ENCODE measurements at places on chromosomes 1 and 21.

- H3K27ac ChIP-seq = no peak overlapping the region
- no peaks in the 10 kb centered on the region for H3K36me3 ChIP-seq
- H3K4me1 ChIP-seq = peaks cover 5% of the 10 kb centered on the region
- peak; percentile 9 for DNase-seq
- H3K4me3 ChIP-seq = no peak overlapping the region
- peaks cover 26% of the 10 kb centered on the region for H3K27me3 ChIP-seq
Observed at GRCh38 chr1:228008391-228009115, 1.8 kb downstream of the WNT3A start.

DNA sequence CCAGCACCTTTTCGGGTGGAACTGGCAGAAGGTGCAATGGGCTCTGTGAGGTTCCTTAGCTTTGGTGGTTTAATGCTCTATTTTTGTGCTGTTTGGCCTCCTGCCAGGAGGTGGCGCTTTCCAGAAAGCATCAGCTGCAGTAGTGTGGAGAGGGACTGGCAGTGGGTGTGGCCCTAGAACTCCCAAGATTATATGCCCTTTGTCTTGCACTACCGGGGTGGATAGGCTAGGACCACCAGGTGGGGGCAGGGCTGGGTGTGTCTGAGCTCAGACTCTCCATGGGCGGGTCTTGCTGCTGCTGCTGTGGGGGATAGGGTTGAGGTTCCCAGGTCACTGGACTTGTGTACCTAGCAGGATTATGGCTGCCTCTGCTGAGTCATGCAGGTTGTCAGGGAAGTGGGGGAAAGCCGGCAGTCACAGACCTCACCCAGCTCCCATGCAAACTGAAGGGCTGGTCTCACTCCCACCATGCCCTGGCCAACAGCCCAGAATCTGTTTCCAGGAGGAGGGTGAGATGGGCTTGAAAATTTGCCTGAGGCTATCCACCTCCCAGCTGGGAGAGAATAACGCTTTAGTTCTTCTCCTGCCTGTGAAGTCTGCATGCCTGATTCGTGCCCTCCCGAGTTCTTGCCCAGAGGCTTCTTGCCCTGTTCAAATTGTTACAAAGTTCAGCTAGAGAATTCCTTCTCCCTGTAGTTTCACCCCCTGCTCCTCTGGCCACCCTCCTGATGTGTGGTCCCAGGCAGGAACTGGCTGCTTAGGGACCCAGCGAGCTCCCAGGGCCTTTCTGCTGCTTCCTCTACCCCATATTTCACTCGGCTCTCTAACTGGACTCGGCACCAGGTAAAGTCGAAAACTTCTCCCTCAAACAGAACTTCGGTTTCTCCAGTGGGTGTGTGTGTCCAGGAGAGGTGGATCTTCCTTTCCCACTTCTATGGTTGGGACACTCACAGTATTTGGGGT, 76.5 kb upstream of the BTG3 start:
- DNase-seq = no peak
- H3K27ac ChIP-seq = no peak overlapping the region
- no peak overlapping the region for H3K4me3 ChIP-seq

DNA sequence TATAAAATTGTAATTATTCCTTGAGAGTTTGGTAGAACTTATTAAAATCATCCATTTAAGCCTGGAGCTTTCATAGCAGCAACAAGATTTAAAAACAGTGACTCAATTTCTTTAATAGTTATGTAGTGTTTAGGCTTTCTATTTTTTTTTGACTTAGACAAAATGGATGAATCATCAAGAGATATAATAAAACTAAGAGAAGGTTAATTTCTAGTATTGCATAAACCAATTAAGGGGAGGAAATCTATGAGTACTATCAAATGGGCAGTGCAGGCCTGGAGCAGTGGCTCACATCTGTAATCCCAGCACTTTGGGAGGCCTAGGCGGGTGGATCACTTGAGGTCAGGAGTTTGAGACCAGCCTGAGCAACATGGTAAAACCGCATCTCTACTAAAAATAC, 416.3 kb upstream of the USP24 start:
- no peaks in the 10 kb centered on the region for H3K36me3 ChIP-seq
- no peaks in the 10 kb centered on the region for H3K4me1 ChIP-seq
- H3K27ac ChIP-seq = no peak overlapping the region
- no peak for DNase-seq
- H3K4me3 ChIP-seq = no peak overlapping the region

GRCh38 chr1:246355411-246356230, 151.5 kb downstream of the SMYD3 start:
- H3K4me1 ChIP-seq = no peaks in the 10 kb centered on the region
- H3K27me3 ChIP-seq = no peaks in the 10 kb centered on the region
- no peak overlapping the region for H3K27ac ChIP-seq
- H3K36me3 ChIP-seq = no peaks in the 10 kb centered on the region
- no peak overlapping the region for H3K4me3 ChIP-seq
- DNase-seq = no peak

DNA sequence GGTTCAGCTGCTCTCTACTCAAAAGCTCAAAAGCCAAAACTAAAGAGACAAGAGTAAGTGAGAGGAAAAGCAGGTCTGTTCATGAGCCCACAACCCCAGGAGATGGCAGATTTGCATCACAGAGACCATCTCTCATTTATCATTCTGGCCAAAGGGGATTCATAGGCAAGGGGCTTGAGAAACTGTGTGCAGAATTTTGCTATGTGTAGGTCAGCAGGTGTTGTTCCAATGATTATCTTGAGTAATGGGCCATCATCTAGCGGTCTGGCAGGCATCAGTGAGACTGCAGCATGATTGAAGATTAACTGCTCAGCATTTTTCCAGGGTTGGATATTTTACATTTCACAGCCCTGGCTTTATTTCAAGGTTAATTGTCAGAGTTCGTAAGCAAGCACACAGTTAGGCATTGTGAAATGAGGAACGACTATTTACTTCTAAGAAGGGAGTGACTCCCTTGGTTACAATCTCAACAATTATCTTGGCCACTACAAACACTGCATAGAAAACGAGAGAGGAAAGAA, 1204.6 kb upstream of the TMPRSS15 start:
- no peak overlapping the region for H3K4me3 ChIP-seq
- DNase-seq = no peak
- H3K27me3 ChIP-seq = no peaks in the 10 kb centered on the region
- no peak overlapping the region for H3K27ac ChIP-seq
- no peaks in the 10 kb centered on the region for H3K36me3 ChIP-seq

- H3K4me3 ChIP-seq = no peak overlapping the region
- DNase-seq = no peak
- H3K4me1 ChIP-seq = no peaks in the 10 kb centered on the region
- H3K36me3 ChIP-seq = no peaks in the 10 kb centered on the region
Observed at GRCh38 chr1:168697356-168698126, 31.5 kb downstream of the DPT start.

DNA sequence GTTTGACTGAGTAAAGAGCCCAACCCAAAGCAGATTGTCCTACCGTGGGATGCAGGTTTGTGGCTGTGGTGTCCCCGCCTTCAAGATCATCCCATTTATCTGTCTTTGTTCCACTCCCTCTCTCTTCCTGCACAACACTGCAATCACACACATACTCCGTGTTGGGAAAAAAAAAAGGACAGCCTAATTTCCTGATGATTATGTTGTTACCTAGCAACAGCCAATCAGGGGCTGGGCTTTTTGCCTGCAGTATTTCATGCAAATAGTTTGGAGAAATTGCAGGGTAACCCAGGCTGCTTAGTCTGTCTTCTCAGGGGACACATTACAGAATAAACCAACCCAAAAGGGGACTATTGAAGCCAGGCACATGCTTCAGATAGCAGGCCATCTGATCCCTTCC, 38.3 kb downstream of the PHC2 start:
- no peaks in the 10 kb centered on the region for H3K27me3 ChIP-seq
- no peaks in the 10 kb centered on the region for H3K36me3 ChIP-seq
- no peak for DNase-seq
- no peak overlapping the region for H3K27ac ChIP-seq

DNA sequence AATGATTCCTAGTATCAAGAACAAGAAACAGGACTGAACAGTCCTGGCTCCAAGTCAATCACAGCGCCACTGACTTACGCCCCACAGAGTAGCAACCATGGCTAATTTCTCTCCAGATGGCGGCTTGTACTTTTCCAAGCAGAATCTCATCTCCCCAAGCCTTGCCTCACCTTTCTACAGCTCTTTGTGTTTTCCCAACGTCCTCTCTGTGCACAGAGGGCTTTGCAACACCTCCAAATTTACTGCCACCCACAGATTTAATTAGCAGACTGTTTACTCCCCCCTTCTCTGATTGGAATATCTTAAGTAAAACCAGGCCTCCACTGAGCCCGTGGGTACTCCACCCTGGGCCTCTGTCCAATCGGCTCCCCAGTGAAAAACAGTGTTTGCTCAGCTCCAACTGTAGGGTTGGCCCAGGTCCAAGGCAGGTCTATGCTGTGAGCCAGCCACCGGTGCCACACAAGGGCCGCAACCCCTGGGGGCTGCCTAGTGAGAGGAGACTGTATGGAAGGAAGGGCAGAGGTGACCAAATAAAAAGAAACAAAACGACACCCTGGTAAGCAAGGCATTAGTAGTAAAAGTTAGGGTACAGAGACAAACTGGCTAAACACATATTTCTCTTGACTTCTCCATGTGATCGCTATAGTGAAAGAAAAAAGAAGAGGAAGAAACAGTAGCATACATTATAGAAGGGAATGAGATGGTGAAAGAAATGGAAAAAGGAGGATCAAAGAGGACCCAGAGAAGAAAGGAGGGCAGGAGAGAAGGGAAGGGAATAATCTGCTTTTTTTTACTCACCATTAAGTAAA, 128.4 kb upstream of the SOD1 start:
- H3K36me3 ChIP-seq = no peaks in the 10 kb centered on the region
- no peaks in the 10 kb centered on the region for H3K4me1 ChIP-seq
- no peak overlapping the region for H3K27ac ChIP-seq
- H3K27me3 ChIP-seq = no peaks in the 10 kb centered on the region

- H3K4me1 ChIP-seq = no peaks in the 10 kb centered on the region
- H3K4me3 ChIP-seq = no peak overlapping the region
- no peak overlapping the region for H3K27ac ChIP-seq
- H3K36me3 ChIP-seq = no peaks in the 10 kb centered on the region
- no peaks in the 10 kb centered on the region for H3K27me3 ChIP-seq
Observed at GRCh38 chr1:246176126-246177024, 330.7 kb downstream of the SMYD3 start.

DNA sequence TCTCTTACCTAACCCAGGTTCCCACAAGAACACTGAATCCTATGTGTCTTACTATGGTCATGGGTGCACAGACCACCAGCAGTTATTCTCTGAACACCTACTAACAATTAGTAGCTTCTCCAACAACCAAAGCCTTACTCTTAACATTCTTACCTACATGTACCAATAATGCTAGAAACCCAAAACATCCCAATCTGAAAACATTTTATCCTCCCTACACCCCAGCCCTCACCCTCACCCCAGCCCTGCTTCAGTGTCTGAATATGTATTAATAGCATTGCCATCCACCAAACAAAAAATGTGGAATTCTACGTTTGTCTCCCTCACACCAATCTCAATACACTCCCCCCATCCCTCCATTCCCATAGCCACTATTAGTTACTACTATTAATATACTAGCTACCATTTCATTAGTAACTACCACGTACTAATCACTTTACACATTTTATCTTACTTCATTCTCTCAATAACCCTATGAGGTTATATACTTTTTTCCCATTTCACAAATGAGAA, 2.6 kb downstream of the TRIM33 start:
- H3K27me3 ChIP-seq = no peaks in the 10 kb centered on the region
- H3K27ac ChIP-seq = no peak overlapping the region
- H3K4me1 ChIP-seq = no peaks in the 10 kb centered on the region
- H3K4me3 ChIP-seq = no peak overlapping the region

- no peak for DNase-seq
- peaks cover 7% of the 10 kb centered on the region for H3K36me3 ChIP-seq
- H3K27me3 ChIP-seq = no peaks in the 10 kb centered on the region
- peak overlapping the region; percentile 35 for H3K4me3 ChIP-seq
- H3K4me1 ChIP-seq = peaks cover 15% of the 10 kb centered on the region
Observed at GRCh38 chr1:156489166-156489934, 11.2 kb downstream of the MEF2D start.

DNA sequence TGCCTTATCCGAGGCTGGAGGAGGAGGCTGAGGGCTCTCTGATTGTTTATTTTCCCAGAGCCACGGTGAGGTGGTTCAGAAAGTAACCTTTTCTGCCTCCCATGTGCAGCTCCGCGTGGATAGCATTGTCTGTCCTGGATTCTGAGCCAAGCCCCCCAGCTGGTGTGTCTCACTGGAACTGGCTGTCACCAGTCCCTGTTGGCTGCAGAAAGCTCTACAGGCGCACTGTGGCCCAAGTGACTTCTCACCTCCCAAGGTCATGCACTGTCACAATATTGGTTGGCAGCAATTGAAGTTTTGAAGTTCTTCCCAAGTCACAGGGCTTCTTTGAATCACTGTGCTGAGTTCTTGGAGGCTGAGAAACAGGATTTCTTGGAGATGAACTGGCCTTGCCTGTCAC, 8.2 kb downstream of the BMP8A start:
- no peaks in the 10 kb centered on the region for H3K4me1 ChIP-seq
- H3K36me3 ChIP-seq = no peaks in the 10 kb centered on the region

GRCh38 chr21:34792504-34793089, 123.8 kb downstream of the CLIC6 start:
- DNase-seq = no peak
- no peak overlapping the region for H3K27ac ChIP-seq
- no peaks in the 10 kb centered on the region for H3K27me3 ChIP-seq
- no peaks in the 10 kb centered on the region for H3K4me1 ChIP-seq

DNA sequence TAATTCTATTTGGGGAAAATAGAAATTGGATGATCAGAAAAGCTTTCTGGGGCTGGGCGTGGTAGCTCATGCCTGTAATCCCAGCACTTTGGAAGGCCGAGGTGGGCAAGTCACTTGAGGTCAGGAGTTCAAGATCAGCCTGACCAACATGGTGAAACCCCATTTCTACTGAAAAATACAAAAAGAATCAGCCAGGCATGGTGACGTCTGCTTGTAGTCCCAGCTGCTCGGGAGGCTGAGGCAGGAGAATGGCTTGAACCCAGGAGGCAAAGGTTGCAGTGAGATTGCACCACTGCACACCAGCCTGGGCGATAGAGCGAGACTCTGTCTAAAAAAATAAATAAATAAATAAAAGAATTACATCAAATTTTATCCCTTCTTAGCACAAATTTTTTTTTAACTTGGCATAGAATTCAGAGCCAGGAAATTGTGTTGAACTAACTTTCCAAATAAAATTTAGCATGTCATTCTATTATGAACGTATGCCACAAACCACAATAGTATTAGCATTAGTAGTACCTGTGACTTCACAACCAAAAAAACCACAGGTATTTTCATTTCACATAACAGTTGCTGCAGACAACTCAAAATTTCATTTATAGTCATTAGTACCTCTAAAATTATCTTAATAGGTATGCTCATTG, 4.5 kb upstream of the ANKRD13C start:
- H3K36me3 ChIP-seq = no peaks in the 10 kb centered on the region
- no peaks in the 10 kb centered on the region for H3K4me1 ChIP-seq
- H3K27ac ChIP-seq = no peak overlapping the region
- no peak for DNase-seq
- H3K4me3 ChIP-seq = no peak overlapping the region
- H3K27me3 ChIP-seq = no peaks in the 10 kb centered on the region

GRCh38 chr1:204703826-204704612, 18.5 kb upstream of the LRRN2 start:
- DNase-seq = no peak
- no peak overlapping the region for H3K4me3 ChIP-seq
- no peaks in the 10 kb centered on the region for H3K4me1 ChIP-seq
- no peaks in the 10 kb centered on the region for H3K36me3 ChIP-seq

- no peak overlapping the region for H3K27ac ChIP-seq
- H3K4me3 ChIP-seq = no peak overlapping the region
- DNase-seq = no peak
- H3K27me3 ChIP-seq = no peaks in the 10 kb centered on the region
- peaks cover 7% of the 10 kb centered on the region for H3K4me1 ChIP-seq
Observed at GRCh38 chr1:54248966-54249365, 49.0 kb downstream of the MRPL37 start.

GRCh38 chr1:27832762-27833161, 2.2 kb downstream of the PPP1R8 start:
- DNase-seq = no peak
- peaks cover 20% of the 10 kb centered on the region for H3K4me1 ChIP-seq
- no peak overlapping the region for H3K27ac ChIP-seq
- H3K36me3 ChIP-seq = peaks cover 6% of the 10 kb centered on the region
